ENCODE measurements at places on chromosomes 6 and 20. TPM values are rescaled to one million over a fixed set of nuclear protein-coding genes. Genes with fewer than 3 reads are reported as not detected.

ZC2HC1B gene
- total RNA-seq = not detected

BMP6 gene
- total RNA-seq = 0.80 TPM

SAMD10 gene
- 1.2 TPM for total RNA-seq

MGME1 gene
- 8.3 TPM for total RNA-seq

ZSCAN12 gene
- total RNA-seq = 8.5 TPM

TGM3 gene
- not detected for total RNA-seq

CCN2 gene
- total RNA-seq = 82.6 TPM

CD40 gene
- total RNA-seq = not detected

DNA sequence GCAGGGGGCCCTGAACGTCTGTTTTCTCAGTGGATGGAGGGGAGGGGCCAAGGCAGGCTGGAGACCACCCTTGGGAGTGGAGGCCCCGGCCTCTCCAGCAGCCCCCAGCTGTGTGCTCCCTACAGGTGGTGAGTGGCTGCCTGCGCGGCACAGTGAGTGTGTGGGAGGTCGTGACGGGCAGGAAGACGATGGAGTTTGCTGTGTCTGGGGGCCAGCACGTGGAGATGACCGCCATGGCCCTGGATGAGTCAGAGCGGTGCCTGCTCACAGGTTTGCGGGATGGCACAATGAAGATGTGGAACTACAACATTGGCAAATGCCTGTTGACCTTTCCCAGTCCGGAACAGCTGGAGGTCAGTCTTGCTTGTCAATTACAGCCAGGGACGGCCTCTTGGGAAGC, 52.6 kb downstream of the EFCAB8 start:
- no peak for DNase-seq

DNA sequence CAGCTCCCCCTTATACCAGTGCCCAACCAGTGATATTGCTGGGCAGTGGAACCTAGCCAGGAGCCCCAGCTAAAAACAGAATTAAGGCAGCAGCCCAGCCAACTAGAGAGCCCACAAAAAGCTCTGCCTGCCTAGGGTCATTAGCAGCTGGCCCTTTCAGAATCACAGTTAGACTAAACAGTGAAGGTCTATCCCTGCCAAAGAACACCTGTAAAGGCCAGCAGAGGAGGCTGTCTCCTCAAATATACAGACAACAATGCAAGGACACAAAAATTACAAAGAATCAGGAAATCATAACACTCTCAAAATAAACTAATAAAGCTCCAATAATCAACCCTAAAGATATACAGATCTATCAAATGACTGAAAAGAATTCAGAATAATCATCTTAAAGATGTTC, 77.8 kb upstream of the HTR1E start:
- DNase-seq = no peak

DNA sequence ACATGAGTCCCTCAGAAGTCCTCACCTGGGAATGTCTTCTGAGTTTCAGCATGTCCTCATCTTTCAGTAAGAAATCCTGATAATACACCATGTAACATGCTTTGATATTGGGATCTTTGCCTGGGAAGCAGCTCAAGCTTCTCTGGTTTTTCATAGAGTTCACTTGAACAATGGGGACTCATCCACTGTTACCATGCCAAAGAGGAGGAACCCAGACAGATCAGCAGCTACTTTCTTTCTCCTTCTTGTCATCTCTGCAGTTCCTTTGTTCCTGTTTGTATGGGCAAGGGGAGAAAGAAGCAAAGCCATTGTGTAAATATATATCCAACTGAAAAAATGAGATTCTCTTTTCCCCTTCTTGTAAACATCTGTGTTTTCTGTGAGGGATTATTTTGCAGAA, 450.6 kb upstream of the HS3ST5 start:
- DNase-seq = no peak

- peak; percentile 72 for DNase-seq
Measured at GRCh38 chr6:6007366-6008088, 802 bp upstream of the NRN1 start.

- no peak for DNase-seq
Measured at GRCh38 chr20:48209102-48209501, 423.8 kb upstream of the SULF2 start.

- no peak for DNase-seq
Measured at GRCh38 chr20:53187392-53188068, 215.4 kb downstream of the TSHZ2 start.

DNA sequence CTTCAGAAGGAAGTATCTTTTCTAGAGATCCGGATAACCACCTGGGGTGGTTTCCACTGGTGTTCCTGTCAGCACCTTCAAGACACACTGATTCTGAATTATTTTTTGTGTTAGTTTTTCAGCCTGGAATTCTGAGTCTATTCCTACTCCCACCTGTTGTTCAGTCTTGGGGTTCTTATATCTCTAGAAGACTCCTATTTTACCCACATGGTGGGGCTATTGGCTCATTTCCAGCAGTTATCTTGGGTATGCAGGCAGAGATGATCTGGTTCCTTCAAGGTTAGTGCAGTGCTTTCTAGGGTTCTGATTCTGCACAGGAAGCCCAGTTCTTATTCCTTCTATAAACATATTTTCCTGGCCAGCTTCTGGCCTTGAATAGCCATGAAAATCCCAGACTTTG, 175.6 kb upstream of the PDE7B start:
- DNase-seq = peak; percentile 29

DNA sequence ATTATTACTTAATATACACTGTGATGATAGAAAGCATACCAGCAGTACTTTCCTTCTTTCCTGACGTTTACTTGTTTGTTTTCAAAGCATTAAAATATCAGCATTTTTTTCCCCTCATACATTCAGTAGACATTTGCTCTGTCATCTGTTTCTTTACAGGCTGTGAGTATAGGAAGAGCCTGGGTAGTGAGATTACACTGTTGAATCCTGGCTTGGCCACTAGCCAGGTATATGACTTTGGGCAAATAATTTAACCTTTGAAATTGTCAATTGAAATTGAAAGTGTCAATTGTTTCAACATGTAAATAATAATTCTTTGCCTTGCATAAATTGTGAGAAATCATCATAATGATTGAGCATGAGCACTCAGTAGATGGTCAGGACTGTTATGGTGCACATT, 336.2 kb downstream of the CDKAL1 start:
- no peak for DNase-seq

DNA sequence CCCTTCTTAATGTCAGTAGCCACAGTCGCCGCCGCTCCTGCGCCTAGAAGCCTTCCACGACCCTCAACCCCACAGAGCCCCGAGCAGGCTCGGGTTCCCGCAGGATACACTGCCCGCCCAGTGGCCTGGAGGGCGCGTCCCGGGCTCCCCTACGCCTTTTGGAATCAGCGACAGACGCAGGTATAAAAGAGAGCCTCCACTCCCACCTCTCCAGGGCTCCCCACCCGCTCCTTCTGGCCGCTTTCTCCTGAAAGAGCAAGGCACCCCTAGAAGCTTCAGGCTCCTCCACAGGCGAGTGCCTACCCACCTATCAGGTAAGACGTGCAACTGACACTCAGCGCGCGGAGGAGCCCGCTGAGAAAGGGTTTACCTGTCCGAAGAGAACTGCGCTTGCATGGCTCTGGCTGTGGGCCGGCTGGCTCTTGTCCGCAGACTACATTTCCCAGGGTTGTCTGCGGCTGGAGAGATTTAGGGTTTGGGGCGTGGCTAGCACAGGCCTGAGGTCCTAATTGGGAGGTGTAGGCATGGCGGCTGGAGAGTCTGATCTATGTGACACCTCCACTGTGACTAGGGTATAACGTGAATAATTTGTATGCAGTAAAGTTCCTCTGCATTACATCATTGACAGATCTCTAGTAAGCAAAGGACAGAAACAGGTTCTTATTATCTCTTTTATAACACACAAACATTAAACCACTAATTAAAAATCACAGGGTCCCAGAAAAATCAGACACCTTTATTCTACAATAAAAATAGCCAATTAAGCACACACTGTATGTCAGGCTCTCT, 13.5 kb upstream of the ZNF391 start:
- DNase-seq = peak; percentile 88

DNA sequence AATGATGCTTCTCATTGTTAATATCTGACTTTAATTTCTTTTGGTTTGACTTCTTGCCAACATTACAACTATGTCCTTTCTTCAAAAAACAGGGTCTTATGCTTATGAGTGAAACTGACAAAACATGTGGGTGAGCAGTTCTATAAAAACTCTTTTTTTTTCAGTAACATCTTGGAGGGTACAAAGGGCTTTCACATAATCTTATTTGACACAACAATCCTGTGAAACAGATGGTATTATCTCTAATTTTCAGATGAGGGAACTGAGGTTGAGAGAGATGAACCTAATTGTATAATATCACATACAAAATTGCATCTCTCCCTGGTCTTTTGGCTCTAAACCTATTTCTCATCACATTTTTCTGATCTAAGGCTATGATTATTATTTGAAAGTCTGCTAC, 38.3 kb downstream of the MAPK14 start:
- DNase-seq = no peak

- peak; percentile 46 for DNase-seq
Measured at GRCh38 chr6:52482903-52483670, 62.9 kb downstream of the EFHC1 start.

- peak; percentile 86 for DNase-seq
Measured at GRCh38 chr6:90397929-90398674, 101.5 kb upstream of the BACH2 start.

- DNase-seq = no peak
Measured at GRCh38 chr20:49165611-49166010, 22.5 kb downstream of the STAU1 start.

DNA sequence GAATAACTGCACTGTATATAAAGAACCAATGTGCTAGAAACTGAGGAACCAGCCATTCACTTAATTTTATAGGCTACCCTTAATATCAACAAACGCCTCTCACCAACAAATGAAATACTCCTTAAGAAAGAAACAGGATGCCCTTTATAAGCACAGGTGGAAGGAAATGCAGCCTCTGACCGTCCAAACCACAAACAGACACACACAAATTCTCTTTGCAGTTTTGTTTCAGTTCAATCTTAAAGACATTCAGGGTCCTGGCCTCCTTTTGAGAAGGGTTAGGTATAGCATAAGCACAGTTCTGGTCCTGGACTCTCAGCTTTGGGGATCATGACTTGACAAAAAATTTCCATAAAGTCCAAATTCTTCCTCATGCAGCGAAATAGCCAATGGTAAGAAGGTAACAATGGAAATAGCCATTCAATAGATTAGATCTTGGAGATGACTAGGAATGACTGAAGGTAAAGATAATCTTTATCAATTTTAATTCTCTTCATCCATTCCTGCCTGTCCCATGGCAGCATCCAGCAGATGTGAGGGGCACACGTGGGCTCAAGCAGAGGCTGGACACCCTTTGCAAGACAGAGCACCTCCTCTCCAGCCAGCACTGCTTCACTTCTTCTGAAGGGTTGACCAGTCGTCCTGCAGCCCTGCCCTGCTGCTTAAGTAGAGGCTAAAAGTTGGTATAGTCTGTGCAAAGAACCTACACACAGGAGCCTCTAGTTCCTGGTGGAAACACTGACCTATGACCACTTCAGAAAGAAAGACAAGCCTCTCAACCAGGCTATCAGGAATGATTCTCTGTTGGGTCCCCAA, 123.9 kb downstream of the CD83 start:
- no peak for DNase-seq

DNA sequence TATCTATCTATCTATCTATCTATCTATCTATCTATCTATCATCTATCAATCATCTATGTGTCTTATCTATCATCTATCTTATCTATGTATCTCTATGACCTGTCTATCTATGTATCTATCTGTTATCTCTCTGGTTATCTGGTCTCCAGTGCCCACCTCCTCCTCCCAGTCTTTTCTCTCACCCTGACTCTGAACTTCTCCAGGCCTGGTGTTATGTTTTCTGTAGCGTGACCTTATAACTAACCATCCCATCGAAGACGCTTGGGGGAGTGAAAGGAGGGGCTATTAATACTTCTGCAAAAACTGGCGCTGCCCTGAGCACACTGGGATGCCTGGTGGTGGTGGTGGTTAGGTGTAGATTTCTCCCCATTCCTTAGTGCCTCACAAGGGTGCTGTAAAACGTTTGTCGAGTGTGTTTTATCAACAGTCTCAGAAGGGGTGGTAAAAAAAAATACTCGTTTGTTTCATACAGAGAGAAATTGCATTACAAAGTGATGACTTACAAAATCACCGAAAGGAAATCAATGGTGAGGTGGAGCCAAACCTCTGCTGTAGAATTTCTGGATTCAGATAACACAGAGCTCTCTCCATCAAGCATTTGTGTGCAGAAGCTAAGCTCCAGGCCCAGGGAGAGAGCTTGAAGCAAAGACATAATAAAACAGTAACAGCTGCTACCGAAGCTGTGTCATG, 156.2 kb downstream of the BCAS1 start:
- DNase-seq = peak; percentile 63

DNA sequence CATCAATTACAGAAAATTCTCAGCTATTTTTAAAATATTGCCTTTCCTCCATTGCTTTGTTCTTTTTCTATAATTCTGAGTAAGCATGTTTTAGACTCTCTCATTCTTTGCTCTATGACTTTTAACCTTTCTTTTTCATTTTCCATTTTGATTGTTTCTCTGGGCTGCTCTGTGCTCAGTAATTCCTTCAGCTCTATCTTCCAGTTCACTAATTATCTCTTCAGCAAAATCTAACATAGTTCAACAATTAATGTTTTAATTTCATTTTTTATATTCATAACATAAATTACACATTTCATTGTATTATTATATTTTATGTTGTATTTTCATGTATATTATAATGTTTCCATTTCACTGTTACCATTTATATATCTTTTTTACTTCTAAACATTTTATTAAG, 198.8 kb upstream of the NOX3 start:
- no peak for DNase-seq

DNA sequence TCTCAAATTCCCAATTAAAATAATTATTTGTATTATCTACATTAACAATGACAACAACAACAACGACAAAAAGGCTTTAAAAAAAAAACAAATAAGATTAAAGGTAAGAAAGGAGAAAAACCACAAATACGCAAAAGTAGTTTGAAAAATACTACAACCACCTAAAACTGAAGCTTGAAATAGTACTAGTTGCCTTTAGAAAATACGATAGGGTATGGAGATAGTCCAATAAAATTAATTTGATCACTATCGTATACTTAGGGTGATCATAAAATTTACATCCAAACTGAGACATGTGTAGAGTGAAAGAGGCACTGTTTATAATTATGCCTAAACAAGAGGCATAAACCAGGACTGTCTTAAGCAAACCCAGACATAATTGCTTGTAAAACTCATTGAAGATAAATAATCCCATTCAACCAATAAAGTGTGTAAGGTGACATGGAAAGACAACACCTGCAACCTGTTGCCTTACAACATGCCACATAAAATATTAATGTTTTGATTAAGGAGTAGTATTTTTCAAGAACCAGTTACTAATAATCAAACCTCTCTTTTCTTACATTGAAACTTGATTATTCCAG, 22.7 kb downstream of the REPS1 start:
- no peak for DNase-seq

GRCh38 chr6:4470698-4471210, 305.4 kb upstream of the CDYL start:
- no peak for DNase-seq

- peak; percentile 31 for DNase-seq
Measured at GRCh38 chr20:23419995-23420901, 1.0 kb downstream of the NAPB start.

GRCh38 chr20:40532103-40532502, 156.9 kb downstream of the MAFB start:
- DNase-seq = peak; percentile 11

- DNase-seq = no peak
Measured at GRCh38 chr20:46695892-46696291, 6.6 kb upstream of the TP53RK start.

- no peak for DNase-seq
Measured at GRCh38 chr6:91852252-91852651, 1265.4 kb upstream of the MAP3K7 start.

GRCh38 chr6:125528621-125529041, 220.8 kb upstream of the HEY2 start:
- DNase-seq = no peak

- peak; percentile 26 for DNase-seq
Measured at GRCh38 chr6:19812512-19813119, 24.6 kb upstream of the ID4 start.

Data from Daoy (cell line).